ENCODE measurements at places on chromosomes 5 and 9.

DNA sequence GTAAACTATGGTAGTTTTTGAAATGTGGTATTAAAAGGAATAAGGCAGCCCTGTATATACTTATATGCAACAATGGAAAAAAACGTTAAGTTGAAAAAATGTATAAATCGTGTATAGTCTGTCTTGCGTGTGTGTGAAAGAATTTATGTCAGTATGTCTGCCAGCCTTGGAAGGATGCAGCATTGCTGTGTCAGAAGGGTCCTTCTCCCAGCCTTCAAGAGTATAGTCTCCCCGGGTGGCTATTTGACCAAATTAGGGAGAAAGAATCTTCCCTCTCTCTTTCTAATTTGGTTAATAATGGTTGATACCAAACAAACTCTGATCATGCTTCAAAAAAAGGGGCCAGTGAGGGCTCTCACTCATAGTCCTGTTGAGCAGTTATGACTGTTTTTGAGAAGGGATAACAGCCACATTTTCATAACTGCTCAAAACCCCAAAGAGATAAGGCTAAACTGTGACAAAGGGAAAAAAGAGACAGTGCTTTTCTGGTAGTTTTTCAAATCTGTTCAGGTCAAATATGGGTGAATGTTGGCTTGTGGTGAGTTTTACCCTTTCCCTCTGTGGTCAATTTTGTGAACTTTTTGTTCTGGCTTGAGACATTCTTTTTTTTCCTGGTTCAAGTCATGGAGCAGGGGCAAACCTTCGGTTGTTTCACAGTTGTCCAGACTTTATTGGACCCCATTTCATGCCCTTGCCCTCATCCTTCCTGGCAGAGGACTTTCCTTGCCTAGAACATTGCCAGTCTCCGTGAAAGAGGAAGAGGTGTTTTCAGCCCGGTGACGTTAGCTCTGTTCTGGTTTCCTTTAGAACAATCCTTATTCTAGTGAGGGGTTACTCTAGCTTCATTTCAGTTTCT is 21.0 kb downstream of the SNX30 start:
- no peak for DNase-seq

GRCh38 chr5:39175273-39175955 is 43.9 kb downstream of the FYB1 start:
- DNase-seq = no peak

DNA sequence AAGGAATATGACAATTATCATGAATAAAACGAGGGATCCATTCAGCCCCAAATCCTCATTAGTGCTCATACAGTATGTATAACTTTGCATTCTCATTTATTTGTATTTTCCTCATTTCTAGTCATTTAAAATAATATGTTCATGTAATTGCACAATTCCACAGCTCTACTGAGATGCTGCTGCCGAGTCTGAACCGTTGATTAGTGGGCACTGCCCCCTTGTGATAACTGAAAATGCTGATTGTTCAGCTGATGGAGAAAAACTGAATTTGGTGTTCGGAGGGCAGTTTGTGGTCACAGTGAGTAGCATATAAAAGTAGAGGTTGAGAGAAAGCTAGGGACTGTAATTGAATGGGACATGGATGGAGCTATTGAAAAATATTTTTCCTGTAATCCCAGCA is 12.2 kb upstream of the GPR151 start:
- DNase-seq = no peak

GRCh38 chr5:758698-759053 is 25.9 kb downstream of the ZDHHC11B start:
- DNase-seq = no peak

DNA sequence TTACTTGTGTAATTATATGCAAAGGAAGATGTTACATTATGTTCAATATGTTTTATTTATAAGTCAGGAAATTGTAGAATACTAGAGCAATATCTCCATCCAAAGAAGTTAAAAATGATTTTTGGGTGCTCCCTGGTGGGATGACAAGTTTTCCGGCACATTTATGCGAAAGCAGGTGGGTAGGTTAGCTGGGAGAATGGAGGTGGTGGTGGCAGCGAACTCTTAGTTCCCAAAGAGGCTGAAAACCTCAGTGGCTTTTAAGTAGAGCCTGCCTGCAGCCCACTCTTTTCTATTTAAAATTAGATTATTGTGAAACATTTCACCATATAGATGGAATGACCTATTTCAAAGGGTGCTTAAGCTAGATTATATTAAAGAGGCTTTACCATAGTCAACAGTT is 51.8 kb downstream of the ANKRD33B start:
- no peak for DNase-seq

DNA sequence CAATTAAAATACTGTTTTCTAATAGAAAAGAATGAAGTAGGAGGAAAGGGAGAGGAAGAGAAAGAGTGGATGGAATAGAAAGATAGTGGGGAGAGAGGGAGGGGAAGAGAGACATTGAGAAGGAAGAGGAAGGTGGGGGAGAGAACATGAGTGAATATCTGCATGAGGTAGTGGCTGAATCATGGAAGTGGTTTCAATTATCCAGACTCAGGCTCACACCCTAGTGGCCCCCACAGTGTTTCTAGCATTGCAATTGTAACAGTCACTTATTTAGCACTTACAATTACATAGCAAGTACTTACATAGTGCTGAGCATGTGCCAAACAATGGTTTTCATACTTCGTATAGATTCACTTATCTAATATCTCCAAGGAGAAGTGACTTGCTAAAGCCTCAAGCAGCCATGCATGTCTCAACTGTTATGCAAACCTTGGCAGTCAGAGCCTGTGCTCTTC is 72.7 kb downstream of the CAST start:
- DNase-seq = no peak

GRCh38 chr9:15333376-15333881 is 26.4 kb upstream of the TTC39B start:
- DNase-seq = no peak

- no peak for DNase-seq
Observed at GRCh38 chr5:24141046-24141445, 503.7 kb downstream of the CDH10 start.

DNA sequence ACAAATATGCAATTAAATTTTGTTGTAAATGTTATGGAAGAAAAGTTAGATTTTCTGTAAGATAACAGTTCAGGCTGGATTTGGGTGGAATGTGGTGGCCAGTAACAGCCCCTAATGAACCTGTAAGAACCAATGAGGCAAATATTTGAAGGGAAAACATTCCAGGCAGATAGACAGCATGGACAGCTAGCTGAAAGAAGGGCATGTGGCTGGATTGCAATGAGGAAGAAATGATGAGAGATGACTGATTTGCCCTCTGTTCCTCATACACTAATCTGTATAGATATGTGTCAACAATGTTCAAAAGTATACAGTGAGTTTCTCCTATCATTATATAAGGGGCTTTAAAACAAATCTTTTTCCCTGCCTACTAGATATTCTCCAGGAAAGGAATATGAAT is 58.8 kb downstream of the MAN2A1 start:
- DNase-seq = no peak

DNA sequence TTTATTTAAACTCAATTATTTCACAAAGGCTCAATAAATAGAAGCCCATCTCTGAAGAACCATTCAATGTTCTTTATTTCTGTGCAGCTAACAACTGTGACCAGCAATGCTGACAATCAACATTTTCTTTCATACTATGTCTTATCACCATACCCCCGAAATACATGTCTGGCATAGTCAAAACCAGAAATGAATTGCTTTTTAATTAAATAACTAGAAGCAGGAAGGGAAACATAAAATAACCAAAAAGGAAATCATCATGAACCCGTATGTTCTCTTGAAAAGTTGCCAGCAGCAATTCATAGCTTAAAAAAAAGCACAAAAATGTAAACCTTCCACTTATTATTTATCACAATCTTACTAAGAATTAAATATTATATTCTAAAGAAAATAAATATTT is 212.4 kb downstream of the TMEM232 start:
- DNase-seq = no peak

DNA sequence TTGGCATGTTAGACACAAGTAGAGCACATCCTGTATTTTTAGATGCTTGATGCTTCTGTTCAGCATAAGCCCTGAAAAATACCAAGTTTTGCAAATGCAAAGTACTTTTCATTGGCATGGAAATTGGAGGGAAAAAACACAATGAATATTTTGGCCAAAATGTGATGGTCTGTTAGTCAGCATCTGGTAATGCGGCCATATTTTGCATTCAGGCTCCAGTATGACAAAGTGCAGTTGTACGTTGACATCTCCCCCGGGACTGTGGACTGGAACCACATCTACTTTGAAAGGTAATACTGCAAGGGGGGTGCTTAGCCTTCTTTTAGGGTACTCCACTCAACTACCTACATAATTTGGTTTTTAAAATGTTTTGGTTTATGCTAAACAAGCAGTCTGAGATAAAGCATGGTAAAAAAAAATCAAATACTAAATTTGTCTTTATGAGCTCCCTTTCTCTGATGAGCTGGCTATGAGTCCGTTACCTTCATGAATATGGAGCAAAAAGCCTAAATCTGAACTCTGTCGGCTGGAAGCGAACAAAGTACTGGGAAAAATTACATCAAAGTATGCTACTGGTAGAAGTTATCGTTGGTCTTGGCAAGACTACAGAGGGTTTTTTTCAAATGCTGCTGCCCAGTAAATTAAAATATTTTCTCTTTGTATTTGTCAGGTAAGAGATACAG is 297.0 kb downstream of the ARHGEF28 start:
- no peak for DNase-seq

DNA sequence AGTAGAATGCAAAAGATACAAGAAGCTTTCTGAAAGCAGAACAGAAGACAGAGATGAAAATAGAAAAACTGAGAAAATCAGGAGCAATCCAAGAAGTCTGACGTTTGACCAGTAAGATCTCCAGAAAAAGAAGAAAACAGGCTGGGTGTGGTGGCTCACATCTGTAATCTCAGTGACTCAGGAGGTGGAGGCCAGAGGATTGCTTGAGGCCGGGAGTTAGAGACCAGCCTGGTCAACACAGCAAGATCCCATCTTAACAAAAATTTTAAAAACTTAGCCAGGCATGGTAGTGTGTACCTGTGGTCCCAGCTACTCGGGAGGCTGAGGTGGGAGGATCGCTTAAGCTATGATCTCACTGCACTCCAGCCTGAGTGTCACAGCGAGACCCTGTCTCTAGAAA is 15.9 kb downstream of the RETREG1 start:
- no peak for DNase-seq

- no peak for DNase-seq
Observed at GRCh38 chr9:17833846-17834245, 255.0 kb downstream of the SH3GL2 start.

- DNase-seq = no peak
Observed at GRCh38 chr5:112576298-112576925, 157.3 kb upstream of the EPB41L4A start.

DNA sequence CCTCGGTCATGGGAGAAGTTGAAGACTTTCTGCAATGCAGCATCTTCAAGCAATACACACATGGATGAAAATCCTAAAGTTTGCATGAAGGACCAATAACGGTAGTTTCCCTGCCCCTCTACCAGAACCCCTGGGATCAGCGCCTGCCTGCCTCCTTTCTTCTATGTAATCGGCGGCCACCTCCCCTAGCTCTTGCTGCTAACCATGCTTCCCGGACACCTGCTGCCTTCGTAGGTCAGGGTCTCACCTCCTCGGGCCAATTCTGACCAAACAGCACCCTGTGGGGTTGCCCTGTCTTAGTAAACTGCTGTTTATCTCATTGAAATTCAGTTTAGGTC is 388 bp upstream of the MED10 start:
- DNase-seq = no peak

- no peak for DNase-seq
Observed at GRCh38 chr9:127968700-127969383, 11.9 kb downstream of the EEIG1 start.

- no peak for DNase-seq
Observed at GRCh38 chr5:4205398-4205797, 609.8 kb downstream of the IRX1 start.

- DNase-seq = no peak
Observed at GRCh38 chr9:68793605-68794343, 88.7 kb downstream of the PIP5K1B start.

GRCh38 chr5:93099902-93100347 is 481.1 kb downstream of the NR2F1-AS1 start:
- no peak for DNase-seq

GRCh38 chr9:17739736-17740135 is 160.9 kb downstream of the SH3GL2 start:
- no peak for DNase-seq

DNA sequence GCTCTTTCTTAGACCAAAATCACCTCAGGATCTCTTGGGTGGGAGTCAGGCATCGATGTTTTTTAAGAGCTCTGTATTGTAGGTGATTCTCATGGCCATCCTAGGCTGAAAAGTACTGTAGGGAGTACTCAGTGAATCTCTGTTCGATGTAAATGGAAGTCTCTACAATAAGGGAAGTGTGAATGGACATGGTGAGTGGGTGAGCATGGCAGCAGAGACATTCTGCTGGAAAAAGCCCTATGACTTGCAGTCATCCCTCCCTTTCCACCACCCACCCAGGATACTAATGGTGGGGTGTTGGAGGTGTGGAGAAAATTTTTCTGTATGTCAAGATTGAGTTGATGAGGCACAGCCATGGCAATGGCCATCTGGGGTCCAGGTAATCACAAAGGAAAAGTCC is 30.9 kb downstream of the ZNF366 start:
- no peak for DNase-seq

GRCh38 chr5:114390431-114390830 is 28.6 kb downstream of the KCNN2 start:
- DNase-seq = no peak

- no peak for DNase-seq
Observed at GRCh38 chr9:36123515-36123914, 13.0 kb upstream of the GLIPR2 start.

GRCh38 chr5:54753034-54753433 is 232.4 kb downstream of the ESM1 start:
- no peak for DNase-seq

GRCh38 chr5:32254881-32255539 is 57.7 kb downstream of the MTMR12 start:
- DNase-seq = no peak

DNA sequence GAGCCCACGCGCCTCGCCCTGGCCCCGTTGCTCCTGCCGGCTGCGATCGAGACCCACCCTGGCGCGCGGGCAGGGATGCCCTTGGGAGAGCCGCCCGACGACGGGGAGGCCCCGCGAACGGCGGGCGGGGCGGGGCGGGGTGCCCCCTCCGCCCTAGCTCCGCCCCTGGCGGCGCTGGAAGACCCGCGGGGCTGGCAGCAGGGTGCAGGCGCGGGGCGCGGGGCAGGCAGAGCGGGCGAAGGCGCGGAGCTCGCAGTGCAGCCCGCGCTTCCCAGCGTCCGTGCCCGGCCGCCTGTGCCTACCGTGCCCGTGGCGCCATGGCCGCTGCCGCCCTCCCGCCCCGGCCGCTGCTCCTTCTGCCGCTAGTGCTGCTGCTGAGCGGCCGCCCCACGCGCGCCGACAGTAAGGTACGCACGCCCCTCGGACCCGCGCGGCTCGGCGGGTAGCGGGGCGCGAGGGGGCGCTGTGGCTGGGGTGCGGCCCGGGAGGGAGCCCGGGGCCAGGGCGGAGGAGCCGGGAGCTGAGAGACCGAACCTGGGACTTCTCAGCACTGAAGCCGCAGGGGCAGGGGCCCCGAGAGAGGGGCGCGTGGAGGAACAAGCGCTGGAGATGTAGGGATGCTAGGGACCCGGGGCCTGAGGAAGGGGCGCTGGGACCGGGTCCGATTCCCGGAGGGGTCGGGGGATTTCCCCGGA is at the start of gene OLFML2A:
Gene OLFML2A, plus strand, starts transcription at position 180 of the 695 bp plus-strand sequence. Its CDS starts 138 bp downstream, at position 318.
- no peak for DNase-seq

GRCh38 chr5:107400328-107400727 is 270.4 kb downstream of the EFNA5 start:
- DNase-seq = no peak

- DNase-seq = no peak
Observed at GRCh38 chr9:8437259-8437658, 637.7 kb upstream of the DMAC1 start.

- no peak for DNase-seq
Observed at GRCh38 chr5:100762108-100762507, 141.0 kb downstream of the ST8SIA4 start.
